BE2C (cell line): ENCODE measurements at places on chromosomes 5 and 9.

- DNase-seq = no peak
These were observed 5.2 kb upstream of the TCERG1 start for GRCh38 chr5:146441896-146442295.

DNA sequence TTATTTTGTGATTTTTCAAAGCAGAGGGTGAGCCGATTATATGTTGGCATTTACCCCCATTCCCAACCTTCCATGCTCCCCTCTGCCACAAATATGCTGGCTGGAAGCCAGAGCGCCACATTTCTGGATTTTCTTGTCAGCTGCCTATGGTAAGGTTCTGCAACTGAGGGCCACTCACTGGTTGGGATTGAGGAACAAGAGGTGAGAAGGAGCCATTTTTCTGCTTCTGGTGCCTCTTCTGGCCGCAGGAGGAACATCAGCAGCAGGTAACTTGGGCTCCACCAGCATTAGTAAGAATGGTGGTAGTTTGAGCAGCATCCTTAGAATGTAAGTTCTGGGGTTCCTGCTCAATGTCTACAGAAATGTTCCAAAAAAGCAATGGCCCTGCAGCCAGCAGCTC is 159.5 kb upstream of the MAST4 start:
- DNase-seq = peak; percentile 16

DNA sequence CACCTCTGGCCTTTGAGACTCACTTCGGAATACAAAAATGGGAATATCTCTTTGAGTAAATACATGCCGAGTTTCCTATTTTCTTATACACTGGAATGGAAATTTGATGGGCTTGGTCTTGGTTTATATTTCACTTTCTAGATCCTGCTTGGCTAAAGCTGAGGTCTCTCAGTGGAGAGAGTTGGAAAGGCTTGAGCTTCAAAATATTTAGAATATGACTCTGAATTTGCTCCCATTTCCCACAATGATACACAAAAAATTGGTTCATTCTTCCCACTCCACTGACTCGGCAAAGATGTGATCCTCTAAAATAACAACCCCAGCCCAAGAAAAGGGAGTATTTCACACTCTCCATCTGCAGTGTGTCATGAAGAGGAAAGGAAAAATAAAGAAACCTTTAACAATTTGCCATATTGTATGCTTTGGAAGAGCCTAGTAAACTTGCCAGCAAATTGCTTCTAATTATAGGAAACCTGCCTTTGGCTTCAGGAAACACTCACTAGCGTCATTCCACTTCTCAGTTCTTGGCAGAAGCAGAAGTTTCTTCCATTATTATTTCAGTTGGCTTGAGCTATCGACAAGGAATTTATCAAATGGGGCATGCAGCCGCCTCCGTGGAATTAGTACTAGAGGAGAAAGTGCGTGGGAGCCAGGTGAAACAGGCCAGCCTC is 302.9 kb downstream of the NSG2 start:
- DNase-seq = no peak

DNA sequence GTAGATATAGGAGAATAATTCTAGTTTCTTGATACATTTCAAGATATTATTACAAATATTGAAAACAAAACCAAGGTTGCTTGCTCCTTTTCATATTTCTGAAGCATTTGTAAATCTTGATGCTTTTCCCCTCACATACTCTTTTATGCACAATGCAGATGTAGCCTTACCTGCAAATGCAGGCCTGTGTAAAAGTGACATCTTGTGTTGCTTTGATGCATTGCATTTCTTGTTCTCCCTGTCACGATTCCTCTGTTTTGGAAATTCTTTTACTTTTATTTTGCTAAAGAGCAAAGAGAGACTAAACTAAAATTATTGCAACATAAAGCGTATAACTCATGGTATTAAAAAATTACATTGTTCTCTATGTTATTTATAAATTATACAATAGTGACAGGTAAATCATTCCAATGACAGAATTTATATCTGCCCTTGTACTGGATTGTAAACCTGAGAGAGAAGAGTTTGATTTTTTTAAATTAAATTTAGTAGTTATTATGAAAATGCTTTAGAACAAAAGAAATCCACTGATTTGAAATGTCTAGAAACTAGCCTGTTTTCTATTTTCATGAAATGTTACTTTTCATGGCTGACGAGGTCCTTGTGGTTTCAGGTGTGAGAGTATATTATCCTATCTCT is 970.0 kb downstream of the MAT2B start:
- no peak for DNase-seq

DNA sequence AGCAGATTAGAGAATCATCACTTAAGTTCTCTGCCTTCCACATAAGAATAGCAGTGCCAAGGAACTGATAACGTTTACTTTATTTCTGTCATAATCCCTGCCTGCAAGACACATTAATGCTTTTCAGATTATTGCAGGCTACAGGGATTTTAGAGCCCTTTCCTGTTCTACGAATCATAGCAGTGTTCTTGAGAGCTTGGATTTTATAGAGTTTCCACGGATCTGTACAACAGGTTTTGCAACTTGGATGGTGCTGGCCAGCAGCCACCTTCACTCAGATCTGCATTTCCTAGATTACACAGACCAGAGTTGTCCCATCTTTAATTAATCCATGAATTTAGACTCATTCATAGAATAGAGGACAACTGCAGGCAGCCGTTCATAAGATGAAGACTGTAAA is 38.1 kb downstream of the SLC12A2 start:
- DNase-seq = no peak

GRCh38 chr5:132641241-132641723 is 16.7 kb upstream of the IL13 start:
- no peak for DNase-seq

- DNase-seq = no peak
These were observed 468.9 kb downstream of the ACTL7B start for GRCh38 chr9:108386859-108387384.

- no peak for DNase-seq
These were observed 13.2 kb downstream of the GZMK start for GRCh38 chr5:55037046-55037771.

DNA sequence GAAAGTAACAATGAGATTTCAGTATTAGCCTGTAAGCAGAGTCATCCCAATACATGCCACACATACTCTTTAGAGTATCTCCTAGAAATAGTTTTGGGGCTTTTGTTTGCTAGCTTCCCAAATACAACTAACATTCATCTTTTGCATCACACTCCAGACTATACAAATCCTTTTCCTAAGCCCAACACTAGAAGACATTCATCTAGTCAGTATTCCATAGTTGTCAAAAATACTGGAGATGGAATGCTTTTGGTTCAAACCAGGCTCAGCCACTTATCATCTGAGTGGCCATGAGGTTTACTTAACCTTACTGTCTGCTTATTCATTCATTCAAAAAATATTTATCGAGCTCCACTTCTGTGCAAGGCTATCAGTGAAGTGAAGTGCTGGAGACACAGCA is 205.1 kb upstream of the SGCD start:
- no peak for DNase-seq

DNA sequence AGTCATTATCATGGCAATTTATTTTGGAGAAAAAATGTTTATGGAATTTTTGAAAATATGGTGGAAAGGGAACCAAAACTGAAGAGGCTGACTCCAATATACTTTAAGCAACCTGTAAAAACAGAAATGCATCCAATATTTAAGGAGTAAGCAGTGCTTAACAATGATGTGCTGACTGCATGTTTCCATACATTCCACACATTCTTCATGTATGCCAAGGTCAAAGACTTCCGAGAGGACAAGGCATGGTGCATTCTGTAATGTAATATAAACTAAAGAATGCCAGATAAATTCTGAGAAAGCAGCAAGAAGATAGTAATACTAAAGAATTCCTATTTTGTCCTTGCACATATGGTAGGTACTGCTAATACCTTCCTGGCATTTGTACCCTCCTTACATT is 2015.9 kb upstream of the CDH9 start:
- no peak for DNase-seq

DNA sequence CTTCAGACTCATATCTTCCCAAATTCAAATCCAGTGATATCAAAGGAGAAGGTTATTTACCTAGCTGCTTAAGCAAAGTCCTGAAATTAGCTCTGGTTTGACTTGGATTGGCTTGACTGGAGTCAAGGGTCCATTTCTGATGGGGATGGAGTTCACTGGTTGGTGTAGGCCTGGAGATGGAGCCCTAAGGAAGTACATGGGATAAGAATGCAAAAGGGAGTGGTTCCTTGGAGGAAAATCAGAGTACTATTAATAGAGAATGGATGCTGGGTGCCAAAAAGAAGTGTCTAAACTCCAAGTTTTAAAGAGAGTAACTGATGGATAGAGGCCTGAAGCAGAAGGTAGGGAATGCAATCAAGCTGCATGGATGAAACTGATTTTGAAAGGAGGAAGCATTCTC is 13.8 kb downstream of the TXNDC8 start:
- DNase-seq = no peak

DNA sequence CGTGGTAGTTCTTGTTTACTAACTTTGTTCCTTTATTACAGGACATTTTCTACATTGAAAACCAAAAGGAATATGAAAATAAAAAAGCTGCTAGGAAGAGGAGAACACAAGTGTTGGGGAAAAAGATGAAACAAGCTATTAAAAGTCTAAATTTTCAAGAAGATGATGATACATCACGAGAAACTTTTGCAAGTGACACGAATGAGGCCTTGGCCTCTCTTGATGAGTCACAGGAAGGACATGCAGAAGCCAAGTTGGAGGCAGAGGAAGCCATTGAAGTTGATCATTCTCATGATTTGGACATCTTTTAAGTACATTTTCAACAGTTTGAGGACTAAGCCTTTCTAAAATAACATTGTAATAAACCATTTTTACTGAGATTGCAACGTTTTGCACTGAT is 23.8 kb downstream of the PHAX start:
- DNase-seq = no peak

DNA sequence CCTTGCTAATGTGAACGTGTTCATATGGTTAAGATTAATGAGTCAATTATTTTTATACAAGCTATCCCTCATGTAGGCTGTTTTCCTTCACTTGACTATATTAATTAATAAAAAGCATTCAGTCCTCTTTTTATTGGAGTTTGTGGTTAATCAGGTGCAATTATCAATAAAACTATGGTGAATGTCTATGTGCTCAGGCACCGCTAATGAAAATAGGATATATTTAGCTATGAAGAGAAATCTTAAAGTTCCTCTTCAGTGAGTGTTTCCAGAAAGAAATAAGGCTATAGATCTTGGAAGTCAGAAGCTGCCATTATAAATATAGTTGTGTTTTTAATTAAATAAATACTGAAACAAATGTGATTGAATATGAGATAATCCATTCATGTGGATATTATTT is 422.1 kb downstream of the DMAC1 start:
- DNase-seq = no peak

DNA sequence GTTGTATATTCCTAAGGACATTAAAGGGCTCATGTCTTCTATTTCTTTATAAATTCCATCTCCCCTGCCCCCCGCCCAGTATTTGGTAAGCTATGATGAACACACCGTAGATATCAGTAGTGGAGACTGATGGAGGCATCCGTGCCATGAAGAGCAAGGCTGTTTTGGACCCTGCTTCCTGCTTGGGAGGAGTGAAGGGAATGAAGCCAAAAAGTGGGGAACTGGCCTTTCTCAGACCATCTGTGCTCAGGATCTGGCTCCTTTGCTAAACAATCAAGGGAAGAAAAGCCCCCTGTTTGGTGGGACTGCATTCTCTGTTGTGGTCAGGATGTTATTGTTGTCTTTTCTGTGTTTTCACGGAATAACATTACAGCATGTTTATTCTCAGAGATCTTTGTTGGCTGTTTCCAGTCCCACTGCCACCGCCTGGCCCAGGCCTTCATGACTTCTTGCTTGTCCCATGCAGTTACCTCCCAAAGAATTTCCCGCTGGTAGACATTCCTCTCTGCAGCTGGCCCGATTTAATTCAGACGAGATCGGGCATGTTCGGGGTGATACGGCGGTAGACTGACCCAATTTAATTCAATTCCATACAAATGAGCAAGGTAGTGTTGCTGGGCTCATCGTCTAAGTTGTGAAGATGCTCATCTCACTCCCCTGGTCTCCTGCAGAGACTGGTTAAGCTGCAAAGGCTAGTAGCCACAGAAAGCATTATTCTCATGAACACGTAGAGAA is 31.4 kb upstream of the ANKH start:
- DNase-seq = no peak
